Activated CD4-positive, alpha-beta memory T cell treated with anti-CD3 and anti-CD28 coated beads for 36 hours (primary cell): ENCODE measurements at places on chromosomes 6 and 20. TPM values are rescaled to one million over a fixed set of nuclear protein-coding genes. Genes with fewer than 3 reads are reported as not detected.

MARCKS gene
- 0.07 TPM for total RNA-seq

- H3K4me3 ChIP-seq = peak overlapping the region; percentile 52
- peaks cover 34% of the 10 kb centered on the region for H3K36me3 ChIP-seq
- H3K4me1 ChIP-seq = peaks cover 86% of the 10 kb centered on the region
- DNase-seq = peak; percentile 84
- H3K27me3 ChIP-seq = no peaks in the 10 kb centered on the region
- peak overlapping the region; percentile 97 for H3K27ac ChIP-seq
Measured at GRCh38 chr20:48760403-48760983, 67.3 kb downstream of the PREX1 start.

NOX3 gene
- not detected for total RNA-seq

DNA sequence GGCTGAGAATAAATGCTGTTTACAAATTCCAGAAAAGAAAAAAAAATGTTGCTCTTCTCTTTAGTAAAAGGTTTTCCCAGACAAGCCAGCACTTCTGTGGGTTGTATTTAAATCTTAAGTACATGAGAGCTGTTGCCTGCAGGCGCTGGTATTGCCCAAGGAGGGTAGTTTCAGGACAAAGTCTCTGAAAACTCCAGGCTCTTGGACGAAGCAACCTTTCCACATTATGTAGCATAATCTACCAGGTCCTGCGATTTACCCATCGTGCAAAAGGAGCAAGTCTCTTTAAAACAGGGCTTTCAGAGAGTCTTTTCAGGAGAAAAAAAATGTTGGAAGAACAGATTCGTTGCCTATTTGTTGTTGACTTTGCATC lies 65.6 kb downstream of the PLG start:
- no peak overlapping the region for H3K27ac ChIP-seq
- H3K4me1 ChIP-seq = peaks cover 8% of the 10 kb centered on the region
- H3K27me3 ChIP-seq = peaks cover 19% of the 10 kb centered on the region
- H3K36me3 ChIP-seq = no peaks in the 10 kb centered on the region

DNA sequence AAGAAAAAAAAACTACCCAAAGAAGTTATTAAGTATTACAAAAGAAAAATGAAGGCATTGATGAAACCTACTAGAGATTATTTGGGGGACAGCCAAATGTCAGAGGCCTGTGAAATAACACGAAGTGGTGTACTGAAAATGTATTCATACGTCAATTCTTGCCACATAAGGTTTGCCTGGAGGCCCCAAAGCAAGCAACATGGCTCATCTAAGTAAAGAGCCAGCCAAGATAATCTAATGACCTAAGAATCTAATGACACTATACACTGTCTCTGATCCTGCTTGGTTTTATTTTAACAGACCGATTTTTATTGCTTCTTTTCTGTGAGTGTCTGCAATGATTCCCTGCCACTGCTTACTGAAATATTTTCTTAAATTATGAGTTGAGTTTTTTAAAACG lies 34.7 kb downstream of the FILIP1 start:
- no peak for DNase-seq
- H3K27ac ChIP-seq = no peak overlapping the region
- no peaks in the 10 kb centered on the region for H3K4me1 ChIP-seq
- no peaks in the 10 kb centered on the region for H3K36me3 ChIP-seq
- no peak overlapping the region for H3K4me3 ChIP-seq

EXOC2 gene
- 40.5 TPM for total RNA-seq

DNA sequence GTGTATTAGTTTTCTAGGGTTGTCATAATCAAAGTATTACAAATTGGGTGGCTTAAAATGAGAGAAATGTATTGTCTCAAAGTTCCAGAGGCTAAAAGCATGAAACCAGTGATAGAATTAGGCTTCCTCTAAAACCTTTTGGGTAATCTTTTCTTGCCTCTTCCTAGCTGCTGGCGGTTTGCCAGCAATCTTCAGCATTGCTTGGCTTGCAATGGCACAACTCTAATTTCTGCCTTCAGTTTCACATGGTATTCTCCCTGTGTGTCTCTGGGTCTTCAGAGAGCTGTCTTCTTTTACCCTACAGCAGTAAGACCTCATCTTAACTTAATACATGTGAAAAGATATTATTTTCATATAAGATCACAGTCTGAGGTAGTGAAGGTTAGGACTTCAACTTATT lies 479.1 kb upstream of the GJE1 start:
- H3K4me3 ChIP-seq = no peak overlapping the region
- DNase-seq = no peak

SIRPB2 gene
- not detected for total RNA-seq

PTCRA gene
- total RNA-seq = not detected

DNA sequence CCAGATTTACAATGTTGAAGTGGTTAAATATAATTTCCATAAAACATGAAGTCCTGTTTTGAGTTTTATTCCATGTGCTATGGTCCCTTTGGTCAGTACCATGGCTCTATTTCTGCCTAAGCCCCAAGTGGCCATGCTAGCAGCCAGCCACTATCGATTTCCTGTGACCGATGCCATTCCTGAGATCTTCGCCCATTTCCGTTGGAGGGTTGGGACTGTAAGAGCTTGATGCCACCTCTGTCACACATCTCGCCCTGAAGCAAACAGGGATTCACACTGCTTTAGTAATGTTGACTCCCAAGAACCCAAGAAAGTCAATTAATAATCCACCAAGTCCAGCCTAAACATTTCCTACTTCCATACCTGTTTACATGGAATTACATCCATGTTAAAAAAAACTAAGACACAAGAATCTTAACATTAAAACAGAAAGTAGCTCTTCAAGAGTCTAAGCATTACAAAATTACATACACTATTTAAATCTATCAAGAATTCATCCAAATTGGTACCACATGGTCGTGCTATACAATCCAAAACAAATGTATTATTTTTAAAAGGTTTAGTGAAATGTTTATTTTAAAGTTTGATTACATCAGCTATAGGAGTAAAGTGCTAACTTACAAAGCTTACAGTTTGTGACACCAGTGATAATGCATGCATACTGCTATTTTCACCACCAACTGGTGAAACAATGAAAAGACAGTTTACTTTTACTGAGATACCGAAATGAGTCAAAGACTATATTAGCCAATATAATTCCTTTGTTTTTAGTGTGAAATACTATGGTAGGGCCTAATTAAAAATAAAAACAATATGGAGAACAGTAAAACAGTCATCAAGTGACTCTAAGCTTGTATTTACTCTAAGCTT lies 2.5 kb downstream of the RBM39 start:
- H3K27ac ChIP-seq = peak overlapping the region; percentile 78
- peaks cover 51% of the 10 kb centered on the region for H3K4me1 ChIP-seq
- H3K27me3 ChIP-seq = peaks cover 2% of the 10 kb centered on the region

TCF21 gene
- total RNA-seq = not detected

MAP3K5 gene
- total RNA-seq = 13.2 TPM

DNA sequence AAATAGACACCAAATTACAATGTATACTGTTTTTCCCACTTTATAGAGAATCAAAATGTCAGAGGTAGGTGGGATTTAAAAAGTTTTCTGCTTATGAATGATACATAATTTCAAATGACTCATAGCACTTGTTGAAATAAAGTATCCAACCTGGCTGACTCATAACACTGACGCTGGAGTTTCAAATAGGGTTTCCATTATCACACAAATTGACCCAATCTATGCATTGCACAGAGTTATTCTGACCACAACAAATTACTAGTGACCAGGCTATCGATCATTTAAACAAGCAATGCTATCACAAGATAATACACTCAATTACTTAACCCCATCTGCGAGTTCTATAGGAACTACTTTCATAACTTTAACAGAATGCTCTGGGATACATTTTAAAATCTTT lies 31.9 kb upstream of the PRELID3B start:
- no peaks in the 10 kb centered on the region for H3K36me3 ChIP-seq
- H3K27ac ChIP-seq = no peak overlapping the region
- DNase-seq = no peak
- H3K4me1 ChIP-seq = peaks cover 47% of the 10 kb centered on the region

GRCh38 chr6:20286968-20287565 lies 74.8 kb upstream of the MBOAT1 start:
- H3K27me3 ChIP-seq = peaks cover 11% of the 10 kb centered on the region
- no peak for DNase-seq
- no peak overlapping the region for H3K27ac ChIP-seq
- no peak overlapping the region for H3K4me3 ChIP-seq
- peaks cover 3% of the 10 kb centered on the region for H3K4me1 ChIP-seq

TFAP2D gene
- not detected for total RNA-seq

DNA sequence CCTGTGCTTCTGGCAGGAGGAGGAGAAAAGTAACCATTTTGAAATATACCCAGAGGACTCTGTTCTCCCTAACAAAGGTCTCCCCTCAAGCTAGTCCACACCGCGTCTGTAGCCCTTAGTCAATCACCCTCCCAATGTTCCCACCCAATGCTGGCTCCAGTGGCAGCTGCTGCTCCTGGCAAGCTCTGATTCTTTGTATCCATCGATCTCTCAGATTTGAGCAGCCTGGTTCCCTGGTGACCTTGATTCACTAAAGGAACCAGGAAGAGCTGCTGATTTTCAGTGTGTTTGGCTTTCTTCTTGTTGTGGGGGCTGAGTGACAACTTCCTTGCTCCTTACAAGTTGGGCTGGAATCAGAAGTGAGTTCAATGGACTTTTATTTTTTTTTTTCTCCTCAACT lies 68.5 kb downstream of the FOXC1 start:
- H3K36me3 ChIP-seq = no peaks in the 10 kb centered on the region
- H3K27ac ChIP-seq = no peak overlapping the region
- H3K4me1 ChIP-seq = no peaks in the 10 kb centered on the region

DNA sequence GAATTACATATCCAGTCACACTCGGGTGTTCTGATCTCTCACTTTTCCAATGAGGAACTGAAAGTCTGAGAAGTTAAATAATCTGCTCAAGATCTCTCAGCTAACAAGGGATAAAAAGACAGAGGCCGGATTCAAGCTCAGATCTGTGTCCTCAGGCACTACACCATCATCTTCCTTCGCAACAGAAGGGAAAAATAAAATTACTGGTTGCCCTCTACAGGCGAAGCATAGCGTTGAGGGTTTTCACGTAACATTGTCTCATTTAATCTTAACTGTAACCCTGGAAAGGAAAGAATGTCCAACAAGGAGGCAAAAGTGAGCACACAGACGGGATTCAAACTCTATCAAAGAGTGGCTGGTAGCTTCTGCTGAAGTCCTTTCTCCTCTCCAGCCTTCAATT lies 67.8 kb upstream of the ANKEF1 start:
- H3K36me3 ChIP-seq = no peaks in the 10 kb centered on the region
- H3K4me3 ChIP-seq = no peak overlapping the region
- H3K4me1 ChIP-seq = no peaks in the 10 kb centered on the region
- H3K27ac ChIP-seq = no peak overlapping the region
- DNase-seq = no peak

HM13 gene
- 111 TPM for total RNA-seq

DNA sequence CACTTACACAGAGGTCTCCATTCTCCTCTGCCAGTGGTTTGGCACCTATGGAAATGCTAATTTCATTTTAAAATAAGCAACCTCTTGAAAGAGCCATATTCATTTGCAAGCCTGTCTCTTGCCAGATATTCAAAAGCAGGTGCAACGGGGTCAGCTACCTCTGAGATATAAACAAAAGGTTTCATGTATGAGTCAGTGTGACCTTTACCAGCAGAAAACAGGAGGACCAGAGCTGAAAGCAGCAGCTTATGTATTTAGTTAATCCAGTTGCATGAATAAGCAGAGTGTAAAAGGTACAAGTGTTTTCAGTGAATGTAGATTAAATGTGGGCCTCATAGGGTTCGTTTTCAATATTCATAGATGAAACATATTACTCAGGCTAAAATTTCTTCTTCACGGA lies 56.0 kb downstream of the TENT5A start:
- no peak overlapping the region for H3K4me3 ChIP-seq
- DNase-seq = no peak
- no peaks in the 10 kb centered on the region for H3K36me3 ChIP-seq
- H3K27ac ChIP-seq = no peak overlapping the region

- H3K4me3 ChIP-seq = no peak overlapping the region
- H3K27me3 ChIP-seq = no peaks in the 10 kb centered on the region
- DNase-seq = no peak
Measured at GRCh38 chr20:25738198-25738597, 41.5 kb upstream of the ZNF337 start.

GRCh38 chr20:51661609-51662178 lies 106.5 kb downstream of the ATP9A start:
- no peaks in the 10 kb centered on the region for H3K36me3 ChIP-seq
- DNase-seq = peak; percentile 65
- no peak overlapping the region for H3K4me3 ChIP-seq
- peaks cover 22% of the 10 kb centered on the region for H3K4me1 ChIP-seq

DNA sequence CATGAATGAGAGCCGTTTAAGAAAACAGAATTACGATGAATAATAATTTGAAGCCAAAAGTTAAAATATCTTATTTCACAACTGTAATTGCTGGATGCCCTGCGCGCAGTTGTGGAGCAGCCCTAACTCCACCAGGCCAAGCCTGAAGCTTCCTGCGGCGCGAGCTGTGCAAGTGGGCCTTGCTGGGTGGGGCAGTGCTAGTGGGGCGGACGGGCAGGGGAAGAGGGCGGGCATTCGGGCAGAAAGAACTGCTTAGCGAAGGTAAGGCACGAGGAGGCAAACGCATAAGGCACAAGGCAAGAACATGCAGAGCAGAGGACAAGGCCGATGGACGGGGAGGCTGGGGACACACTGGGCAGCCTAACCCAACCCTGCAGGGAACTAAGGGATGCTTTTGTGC lies 2.3 kb downstream of the HLA-DQB2 start:
- no peak for DNase-seq
- H3K27me3 ChIP-seq = peaks cover 37% of the 10 kb centered on the region
- no peak overlapping the region for H3K27ac ChIP-seq

GRCh38 chr20:13430346-13431002 lies 208.3 kb downstream of the TASP1 start:
- no peaks in the 10 kb centered on the region for H3K27me3 ChIP-seq
- peaks cover 2% of the 10 kb centered on the region for H3K4me1 ChIP-seq
- peak; percentile 40 for DNase-seq
- no peak overlapping the region for H3K4me3 ChIP-seq
